Stimulated activated CD8-positive, alpha-beta memory T cell treated with anti-CD3 and anti-CD28 coated beads, Interleukin-4, amount 100 ng/mL, for 1 hour (primary cell): ENCODE measurements at places on chromosomes 3 and 15.

- no peak for DNase-seq
Measured at GRCh38 chr3:106296062-106296461, 427.2 kb upstream of the CBLB start.

- no peak for DNase-seq
Measured at GRCh38 chr15:101165905-101166471, 85.9 kb downstream of the CHSY1 start.

DNA sequence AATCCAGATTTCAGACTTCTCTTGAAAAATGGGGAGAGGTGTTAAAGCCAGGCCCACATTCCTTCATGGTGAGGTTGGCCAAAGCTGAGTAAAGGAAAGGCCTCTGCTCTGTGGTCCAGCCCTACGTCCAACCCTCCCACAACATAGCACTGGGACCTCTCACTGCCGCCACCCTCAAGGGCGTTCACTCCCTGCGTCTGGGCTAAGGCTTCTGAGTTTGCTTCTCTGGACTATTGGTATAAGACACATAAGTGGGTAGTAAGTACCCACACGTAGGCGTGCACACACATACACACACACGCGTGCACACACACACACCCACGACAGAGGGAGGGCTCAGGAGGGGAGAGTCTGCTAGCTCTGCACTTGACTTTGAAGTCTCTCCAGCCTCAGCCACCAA lies 80.2 kb upstream of the PXYLP1 start:
- no peak for DNase-seq

DNA sequence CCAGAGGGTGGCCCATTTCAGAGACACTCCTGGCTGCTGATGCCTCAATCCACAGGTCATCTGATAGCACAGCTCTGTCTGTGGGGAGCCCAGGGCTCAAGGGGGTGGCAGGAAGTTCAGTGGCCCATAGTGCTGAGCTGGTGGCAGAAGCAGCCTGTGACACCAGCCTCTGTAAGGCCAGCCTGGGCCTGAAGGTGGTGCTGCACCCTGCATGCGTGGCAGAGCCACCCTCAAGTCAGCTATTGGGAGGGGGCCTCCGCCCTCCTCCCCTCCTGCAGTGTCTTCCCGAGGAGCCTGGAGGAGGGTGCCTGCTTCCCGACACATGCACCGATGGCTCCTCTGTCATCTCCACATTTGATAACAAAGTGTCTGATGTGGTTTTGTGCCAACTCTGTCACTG lies 3.0 kb downstream of the PLA1A start:
- no peak for DNase-seq

DNA sequence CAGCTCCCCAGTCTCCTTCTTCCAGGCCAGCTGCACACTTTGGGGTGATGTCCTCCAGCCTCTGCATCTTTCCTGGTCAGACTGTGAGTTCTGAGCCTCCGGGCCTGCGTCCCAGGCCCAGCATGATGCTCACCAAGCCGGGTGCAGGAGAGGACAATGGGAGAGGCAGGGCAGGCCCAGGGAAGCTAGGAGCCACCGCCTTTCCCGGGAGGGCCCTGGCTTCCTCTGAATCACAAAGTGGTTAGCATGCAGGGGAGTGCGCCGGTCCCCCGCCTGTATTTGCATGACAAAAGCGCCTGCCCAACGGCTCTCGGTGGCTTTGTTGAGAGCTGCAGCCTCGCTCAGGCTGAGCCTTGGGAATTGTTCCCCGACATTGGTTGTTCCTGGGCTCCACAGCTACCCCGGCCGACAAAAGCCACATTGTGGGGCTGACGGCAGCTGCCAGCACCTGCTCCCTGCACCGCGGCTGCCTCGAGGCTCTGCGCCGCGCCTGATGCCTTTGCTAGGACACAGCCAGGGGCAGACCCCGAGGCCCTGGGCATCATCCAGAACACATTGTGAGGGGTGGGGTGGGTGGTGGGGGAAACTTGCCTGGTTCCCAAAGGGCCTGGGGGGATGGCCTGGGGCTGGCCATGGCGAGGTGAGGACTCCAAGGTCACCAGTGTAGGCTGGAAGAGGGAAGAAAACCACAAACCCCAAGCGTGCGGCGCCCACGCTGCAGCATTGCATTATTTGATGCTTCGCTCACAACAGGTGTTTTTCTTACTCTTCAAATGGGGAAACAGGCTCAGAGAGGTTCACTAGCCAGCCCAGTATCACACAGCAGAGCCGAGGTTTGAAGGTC lies 20.0 kb upstream of the KLF13 start:
- DNase-seq = no peak

DNA sequence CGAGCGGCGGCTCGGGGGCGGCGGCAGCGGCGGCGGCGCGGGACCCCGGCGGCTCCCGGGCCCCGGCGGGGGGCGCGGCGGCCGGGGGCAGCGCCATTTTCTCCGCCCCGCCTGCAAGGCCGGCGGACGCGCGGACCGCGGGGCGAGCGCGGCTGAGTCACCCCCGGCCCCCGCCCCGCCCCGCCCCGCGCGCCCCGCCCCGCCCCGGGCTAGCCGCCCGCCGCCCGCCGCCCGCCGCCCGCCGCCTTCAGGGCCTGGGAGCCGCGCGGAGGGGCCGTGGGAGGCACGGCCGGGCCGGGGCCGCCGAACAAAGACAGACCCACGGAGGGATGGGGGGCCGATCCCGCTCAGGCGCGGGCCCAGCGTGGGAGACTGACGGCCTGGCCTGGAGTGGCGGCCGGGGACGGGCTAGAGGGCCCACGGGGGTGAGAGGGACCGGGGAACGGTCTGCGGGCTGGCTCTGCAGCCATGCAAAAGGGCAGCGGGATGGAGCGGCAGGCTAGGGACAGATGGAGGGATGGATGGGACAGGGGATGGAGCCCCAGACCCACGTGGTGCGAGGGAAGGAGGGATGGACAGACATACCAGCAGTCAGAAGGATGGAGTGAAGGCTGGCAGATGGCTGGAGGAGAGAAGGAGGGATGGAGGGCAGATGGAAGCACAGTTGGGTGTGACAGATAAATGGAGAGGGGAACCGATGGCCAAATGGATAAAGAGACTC lies at the start of gene EIF4E3:
EIF4E3 (minus strand) TSS at position 132 of the 721 bp plus-strand sequence; CDS start at position 97, 35 bp downstream.
- no peak for DNase-seq

DNA sequence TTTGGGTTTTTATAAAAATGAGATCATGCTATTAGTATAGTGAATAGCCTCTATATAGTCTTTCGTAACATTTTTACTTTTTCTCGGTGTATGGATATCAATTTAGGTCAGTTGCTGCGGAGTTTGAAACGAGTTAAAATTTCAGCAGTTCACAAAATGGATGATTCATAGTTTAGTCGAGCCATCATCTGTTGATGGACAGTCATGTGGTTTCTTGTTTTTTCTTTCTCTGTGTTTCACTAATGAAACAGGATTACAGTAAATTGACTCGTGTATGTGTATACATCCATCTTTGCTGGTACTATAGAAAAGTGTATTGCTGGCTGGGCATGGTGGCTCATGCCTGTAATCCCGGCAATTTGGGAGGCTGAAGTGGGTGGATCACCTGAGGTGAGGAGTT lies 106.8 kb downstream of the IGF1R start:
- no peak for DNase-seq

GRCh38 chr15:56783156-56783856 lies 50.0 kb upstream of the ZNF280D start:
- no peak for DNase-seq

DNA sequence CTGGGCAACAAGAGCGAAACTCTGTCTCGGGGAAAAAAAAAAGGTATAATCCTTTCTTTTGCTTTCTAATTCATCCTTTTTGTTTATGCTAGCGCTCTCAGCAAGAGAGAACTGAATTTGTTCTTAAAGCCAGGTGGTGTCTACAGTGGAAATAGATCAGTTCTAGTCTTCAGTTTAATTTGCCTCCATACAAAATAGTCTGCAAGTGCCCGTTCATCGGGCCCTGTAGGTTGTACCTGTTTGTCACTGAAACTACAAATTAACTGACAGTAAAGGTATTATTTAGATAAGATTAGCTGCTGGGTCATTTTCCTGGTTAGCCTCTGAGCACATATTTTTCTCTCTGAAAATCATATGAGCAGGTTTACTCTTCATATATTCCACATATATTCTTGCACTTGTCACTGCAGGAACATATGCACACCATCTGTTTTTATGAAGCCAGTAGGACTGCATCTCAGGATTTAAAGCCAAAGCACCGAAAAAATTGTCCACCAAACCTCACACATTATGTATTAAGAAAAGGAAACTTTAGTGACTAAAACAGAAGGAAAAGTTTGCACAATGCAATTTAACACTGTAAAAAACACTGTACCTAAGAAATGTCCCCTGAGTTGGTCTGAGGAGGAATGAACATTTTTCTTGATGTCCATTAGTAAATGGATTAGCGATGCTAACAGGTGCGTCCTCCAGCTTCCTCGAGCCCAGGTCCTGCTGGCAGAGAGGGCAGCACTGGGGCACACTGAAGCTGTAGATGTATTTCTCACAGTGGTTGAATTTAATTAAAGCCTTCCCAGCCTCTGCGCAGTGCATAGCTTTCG lies 437 bp downstream of the MKRN2OS start:
- no peak for DNase-seq

- no peak for DNase-seq
Measured at GRCh38 chr15:76901965-76902364, 3.2 kb downstream of the SCAPER start.

DNA sequence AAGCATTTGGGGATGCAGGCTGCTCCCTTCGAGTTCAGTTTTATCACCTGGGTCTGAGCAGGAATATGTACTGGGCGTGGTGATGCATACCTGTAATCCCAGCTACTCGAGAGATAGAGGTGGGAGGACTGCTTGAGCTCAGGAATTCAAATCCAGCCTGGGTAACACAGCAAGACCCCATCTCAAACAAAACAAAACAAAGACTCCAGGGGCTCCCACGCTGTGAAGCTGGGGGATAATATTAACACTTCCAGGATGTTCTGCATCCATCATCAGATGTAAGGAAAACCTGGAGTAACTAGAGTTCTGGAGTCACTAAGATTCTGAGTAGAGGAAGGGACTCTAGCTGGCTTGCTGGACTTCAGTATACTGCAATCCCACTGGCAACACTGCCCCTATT lies 40.6 kb downstream of the LYZL4 start:
- DNase-seq = no peak

DNA sequence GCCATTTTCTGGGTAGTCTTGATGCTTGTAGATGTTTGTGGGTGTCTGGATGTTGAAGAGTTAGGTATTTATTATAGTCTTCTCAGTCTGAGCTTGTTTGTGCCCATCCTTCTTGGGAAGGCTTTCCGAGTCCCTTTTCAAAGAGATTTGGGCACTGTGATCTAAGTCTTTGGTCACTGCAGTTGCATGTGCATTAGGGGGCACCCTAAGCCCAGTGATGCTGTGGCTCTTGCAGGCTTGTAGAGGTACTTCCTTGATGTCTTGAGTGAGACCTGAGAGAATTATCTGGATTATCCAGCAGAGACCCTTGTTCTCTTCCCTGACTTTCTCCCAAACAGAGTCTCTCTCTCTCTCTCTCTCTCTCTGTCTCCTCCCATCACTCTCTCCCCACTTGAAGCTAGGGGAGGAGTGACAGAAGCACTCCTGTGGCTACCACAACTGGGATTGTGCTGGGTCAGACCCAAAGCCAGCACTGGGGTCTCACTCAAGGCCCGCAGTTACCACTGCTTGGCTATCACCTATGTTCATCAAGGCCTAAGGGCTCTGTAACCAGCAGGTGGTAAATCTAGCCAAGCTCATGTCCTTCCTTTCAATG lies 68.5 kb downstream of the TMCO5A start:
- DNase-seq = no peak

- DNase-seq = no peak
Measured at GRCh38 chr3:72311425-72311824, 526.5 kb upstream of the PROK2 start.

DNA sequence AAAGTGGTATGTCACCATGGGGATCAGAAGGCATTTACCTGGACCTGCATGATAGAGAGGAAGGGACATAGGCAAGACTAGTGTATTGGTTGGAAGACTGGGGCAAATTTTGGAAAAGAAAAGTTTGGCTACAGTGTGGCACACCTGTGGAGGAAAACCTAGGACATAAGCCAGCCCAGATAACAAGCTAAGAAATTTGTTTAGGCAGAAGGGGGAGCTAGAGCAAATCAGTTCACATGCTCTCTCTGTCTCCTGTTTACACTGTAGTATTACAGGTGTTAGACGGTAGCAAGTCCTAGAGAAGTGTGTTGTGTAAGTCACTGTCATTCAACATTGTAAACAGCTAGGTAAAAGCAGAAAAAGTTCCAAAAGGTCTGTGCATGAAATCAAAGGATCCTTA lies 11.9 kb upstream of the ALDH1A2 start:
- no peak for DNase-seq

GRCh38 chr3:73601011-73601410 lies 23.7 kb downstream of the PDZRN3 start:
- DNase-seq = no peak

DNA sequence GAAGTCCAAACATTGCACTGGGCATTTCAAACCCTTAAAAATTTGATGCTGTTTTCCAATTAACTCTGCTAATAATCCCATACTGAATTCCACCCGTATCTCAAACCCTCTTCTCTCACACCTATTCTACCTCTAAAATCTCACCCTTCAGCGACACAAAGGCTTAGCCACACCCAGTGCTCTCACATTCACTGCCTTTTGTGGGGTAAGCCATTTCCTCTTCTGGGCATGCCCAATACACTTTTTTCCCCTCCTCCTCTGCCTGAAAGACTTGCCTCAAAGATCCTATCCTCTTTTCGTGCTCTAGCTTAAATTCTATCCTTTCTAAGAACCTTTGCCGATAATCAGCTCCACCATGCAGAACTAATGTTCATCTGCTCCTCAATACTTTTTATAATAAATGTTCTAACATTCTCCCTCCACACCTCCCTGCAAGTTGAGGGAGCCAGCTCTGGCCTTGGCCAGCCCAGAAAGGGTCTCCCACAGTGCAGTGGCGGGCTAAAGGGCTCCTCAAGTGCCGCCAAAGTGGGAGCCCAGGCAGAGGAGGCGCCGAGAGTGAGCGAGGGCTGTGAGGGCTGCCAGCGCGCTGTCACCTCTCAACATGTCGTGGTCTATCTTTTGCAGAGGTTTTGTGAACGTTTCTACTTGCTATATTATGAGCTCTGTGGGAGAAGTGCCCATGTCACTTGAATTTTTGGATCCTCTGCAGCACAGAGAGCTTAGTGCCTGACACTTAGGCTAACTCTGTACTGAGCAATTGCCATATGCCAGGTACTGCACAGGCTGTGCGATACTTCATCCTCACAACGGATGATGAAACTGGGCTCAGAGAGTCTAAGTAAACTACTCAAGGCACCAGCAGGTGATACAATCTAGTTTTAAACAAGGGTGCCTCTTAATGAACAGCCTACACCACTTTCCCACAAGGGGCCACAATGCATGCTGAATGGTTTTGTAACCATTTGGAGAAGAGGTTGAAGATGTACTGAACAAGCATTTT lies 53.6 kb upstream of the BCL6 start:
- DNase-seq = no peak

- DNase-seq = no peak
Measured at GRCh38 chr3:52110502-52110901, 43.7 kb downstream of the POC1A start.

DNA sequence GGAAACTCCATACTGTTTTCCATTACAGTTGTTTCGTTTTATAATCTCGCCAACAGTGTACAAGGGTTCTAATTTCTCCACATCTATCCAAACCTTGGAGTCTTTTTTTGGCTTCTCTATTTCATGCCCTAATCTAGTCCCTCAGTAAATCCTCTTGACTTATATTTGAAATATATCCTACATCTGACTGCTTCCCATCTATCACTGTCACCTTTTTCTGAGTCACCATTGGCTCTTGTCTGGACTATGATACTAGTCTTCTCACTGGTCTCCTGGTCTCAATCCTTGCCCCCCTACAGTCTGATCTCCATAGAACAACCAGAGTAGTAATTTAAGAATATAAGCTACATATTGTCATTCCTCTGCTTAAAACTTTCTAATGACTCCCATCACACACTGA lies 80.0 kb downstream of the ITPR1 start:
- DNase-seq = no peak
